ENCODE measurements at places on chromosomes 12 and 14.

- DNase-seq: no peak
These were observed 231.2 kb downstream of the CHST11 start for GRCh38 chr12:104687823-104688573.

GRCh38 chr12:57456737-57457490 is 1.8 kb downstream of the INHBE start:
- DNase-seq: no peak

GRCh38 chr12:82650627-82651337 is 35.9 kb upstream of the TMTC2 start:
- no peak for DNase-seq

DNA sequence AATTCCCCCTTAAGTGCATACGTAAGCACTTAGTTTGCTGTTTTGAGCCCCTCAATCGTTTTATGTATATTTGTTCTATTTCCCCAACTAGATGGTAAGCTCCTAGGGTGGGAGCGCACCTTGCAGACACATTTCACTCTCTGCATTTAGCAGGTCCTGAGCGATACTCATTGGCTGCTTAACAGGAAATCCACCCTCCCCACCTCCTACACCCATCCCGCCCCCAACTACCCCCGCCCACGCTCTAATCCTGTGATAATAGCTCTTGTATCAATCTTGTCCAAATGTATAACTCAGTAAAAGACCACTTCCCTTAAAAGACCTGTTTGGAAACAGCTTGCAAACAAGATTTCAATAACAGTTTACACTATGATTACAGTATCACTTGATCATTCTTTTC is 8.1 kb downstream of the LPAR5 start:
- DNase-seq: no peak

GRCh38 chr12:89831310-89832095 is 122.9 kb upstream of the ATP2B1 start:
- DNase-seq: no peak

DNA sequence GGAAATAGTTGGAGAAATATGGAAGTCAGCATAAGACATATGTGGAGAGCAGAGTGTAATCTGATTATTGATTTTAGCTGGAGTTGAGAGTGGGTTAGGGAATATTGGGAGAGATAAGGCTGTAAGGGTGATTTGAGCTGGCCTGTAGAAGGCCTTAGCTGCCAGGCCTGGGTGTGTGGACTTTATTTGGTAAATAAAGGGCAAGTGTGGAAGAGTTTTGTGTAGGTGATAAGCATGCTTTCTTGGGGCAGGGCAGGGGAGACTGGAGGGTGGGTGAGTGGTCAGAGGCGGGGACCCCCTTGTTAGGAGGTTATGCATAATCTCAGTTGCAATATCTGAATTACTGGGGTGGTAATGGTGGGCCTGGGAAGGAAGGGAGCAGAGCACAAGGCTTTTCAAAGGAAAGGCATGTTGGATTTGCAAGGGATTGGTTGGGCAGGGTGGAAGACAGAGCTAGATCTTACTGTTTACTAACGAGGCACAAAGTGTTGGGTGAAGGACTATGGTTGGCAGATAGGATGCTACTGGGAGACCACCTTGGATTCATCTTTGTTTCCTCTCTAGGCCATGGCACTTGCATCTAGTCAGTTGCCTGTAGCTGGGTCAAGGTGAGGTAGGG is 5.5 kb downstream of the KHNYN start:
- no peak for DNase-seq

DNA sequence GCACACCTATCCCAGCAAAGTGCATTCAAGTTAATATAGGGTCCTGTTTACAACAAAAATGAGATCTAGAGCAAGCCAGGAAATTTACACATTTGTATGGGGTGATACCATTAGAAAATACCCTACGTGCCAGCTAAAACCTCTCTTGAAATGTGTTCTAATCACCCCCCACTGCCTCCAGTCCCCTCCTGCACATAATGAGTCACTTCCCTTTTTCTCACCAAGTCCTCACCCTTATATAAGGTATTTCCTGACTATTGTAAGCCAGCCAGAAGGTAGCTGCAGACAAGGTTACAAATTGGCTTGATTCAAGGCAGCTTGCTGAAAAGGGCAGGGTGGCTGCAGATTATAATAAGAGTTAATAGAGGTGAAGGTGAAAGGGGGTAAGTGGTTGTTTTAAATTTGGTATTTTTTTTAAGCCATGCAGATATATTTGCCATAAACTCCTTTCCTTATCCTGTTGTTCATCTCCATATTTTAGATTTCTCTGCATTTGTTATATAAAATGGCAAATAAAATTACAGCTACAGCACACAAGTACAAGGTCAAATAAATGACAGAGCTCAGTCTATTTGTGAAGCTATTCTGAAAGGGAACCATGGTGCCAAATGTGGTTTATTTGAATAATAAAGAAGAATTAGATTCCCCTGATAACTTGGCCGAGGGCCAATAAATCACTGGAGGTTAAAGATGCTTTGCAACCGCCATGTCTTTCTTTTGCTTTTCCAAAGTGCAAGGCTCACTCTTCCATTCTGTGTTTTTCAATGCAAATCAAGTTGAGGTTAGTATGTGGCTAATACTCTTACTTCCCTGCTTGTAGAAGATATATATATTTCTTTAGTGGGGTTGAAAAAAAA is 385.9 kb downstream of the EGLN3 start:
- peak; percentile 30 for DNase-seq

- peak; percentile 85 for DNase-seq
These were observed 6.4 kb downstream of the SSH1 start for GRCh38 chr12:108850854-108851573.

DNA sequence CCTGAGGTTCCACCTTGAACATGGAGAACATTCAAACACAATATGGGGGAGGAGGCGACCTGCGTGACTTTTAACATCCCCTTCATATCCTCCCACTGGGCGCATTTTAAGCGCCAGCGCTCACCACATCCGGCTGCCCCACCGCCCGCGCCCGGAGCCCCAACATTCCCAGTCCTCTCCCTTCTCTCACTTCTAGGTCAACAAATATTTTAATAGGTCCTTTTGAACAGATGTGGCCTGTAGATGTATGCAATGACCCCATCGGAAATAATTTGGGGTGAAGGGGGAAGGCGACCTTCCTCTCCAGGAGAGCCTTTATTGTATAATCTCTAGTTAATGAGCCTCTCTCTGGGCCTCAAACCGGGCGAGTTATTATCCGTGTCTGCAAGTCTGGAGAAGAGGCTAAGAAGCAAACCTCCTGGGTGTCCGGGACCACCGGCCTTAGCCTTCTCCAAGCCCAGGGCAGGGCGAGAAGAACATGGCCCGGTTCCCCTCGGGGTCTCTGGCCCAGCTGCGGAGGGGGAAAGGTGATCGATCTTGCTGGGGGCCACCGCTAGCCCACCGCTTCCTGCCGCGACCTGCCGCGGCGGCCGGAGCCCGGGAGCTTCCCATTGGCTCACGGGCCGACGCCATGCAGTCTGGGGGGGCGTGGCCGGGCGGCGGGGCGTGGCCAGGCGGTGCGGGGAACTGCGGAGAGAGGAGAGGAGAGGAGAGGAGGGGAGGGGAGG is 83.2 kb upstream of the HMGA2 start:
- peak; percentile 71 for DNase-seq

GRCh38 chr12:54337854-54338650 is 13.1 kb downstream of the COPZ1 start:
- DNase-seq: no peak

DNA sequence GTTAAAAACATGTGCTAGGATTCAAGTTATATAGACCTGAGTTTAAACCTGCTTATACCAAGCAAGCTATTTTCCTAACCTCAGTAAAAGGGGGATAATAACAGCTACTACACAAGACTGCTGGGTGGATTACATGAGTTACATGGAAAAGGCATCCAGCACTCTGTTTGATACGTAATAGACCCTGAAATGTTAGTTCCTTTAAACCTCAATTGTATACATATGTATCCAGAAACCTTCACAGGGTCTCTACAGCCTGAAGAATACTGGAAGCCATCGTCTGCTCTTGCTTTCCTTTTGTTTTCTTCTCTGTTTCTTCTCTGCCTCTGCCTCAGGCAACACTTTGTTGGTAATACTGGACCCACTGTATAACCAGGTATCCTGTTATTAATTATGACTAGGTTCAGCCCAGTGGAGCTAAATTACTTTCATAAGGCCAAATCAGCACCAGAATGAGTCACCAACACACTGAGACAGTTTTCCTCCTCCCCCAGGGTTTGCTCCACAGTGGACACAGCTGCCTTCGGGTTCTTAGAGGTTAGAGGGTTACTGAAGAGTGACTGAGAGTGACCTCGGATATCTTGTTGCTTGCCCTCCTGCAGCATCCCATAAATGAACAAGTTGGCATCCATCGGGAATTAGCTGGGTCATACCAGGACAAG is 127.1 kb downstream of the CAPZA3 start:
- peak; percentile 81 for DNase-seq

GRCh38 chr12:4272424-4273272 is 914 bp upstream of the CCND2 start:
- no peak for DNase-seq

- no peak for DNase-seq
These were observed 30.4 kb downstream of the RTL1 start for GRCh38 chr14:100873096-100873482.

- DNase-seq: peak; percentile 73
These were observed 3.2 kb upstream of the TUBA1C start for GRCh38 chr12:49261721-49262120.

DNA sequence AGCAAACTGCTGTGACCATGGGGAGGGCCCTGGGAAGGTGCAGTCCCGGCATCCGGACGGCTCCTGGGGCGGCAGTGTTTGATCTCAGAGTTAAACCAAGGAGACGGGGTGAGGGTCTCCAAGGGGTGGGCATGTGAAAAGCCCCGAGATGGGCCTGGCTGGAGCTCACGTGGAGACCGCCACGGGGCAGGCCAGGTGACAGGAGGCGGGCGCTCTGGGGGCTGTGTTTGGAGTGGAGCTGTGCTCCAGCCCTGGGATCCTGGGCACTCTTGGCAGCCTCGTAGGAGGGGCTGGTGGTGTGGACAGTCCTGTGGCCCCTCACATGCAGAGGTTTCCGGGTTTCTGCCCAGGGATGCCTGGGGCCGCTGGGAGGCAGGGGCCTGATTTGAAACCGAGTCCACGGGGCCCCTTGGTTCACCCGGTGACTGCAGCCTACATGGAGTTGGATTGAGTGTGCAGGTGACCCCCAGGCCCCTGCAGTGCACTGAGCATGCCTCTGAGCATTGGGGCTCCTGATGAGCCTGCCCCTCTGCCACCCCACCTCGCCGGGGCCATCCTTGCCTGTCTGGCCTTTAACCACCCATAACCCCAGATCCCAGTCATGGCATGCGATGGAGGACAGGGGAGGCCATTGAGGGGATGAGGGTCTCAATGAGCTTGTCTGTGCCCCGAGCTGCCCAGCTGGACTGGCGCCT is 8.4 kb downstream of the KIF26A start:
- DNase-seq: no peak

DNA sequence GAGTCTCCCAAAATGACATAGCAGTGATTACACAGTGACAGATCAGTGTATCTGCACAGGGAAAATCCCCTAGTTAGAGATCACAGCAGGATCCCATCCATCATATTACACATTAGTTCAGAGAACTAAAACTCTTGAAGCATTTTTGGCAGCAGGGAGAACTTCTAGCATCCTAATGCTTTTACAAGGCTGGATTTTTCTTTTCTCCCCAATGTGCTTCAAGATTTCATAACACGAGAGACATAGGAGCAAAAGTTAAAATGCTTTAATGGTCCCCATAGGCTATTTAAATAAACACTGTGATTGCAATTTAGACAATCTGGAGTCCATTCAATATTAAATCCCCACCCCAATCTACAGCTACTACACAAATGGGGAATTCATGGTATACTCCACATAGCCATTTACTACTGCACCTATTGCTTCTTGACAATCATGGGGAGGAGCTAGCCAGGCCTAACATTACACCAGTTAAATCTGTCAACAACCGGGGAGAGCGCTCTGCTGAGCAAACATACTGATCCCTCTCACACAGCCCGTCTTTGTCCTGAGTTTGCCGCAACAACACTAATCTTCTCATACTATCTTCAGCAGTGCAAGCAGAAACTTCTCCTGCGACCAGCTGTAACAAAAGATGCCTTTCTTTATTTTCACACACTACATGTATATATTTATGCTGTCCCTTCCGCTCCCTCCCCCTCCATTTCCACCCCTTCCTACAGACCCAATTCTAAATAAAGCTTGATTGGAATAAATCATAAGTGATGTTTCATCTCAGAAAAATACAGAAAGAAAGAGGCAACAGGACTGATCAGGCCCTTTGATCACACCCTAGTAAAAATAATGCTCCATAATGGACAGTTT is 120.3 kb upstream of the SOX5 start:
- no peak for DNase-seq

DNA sequence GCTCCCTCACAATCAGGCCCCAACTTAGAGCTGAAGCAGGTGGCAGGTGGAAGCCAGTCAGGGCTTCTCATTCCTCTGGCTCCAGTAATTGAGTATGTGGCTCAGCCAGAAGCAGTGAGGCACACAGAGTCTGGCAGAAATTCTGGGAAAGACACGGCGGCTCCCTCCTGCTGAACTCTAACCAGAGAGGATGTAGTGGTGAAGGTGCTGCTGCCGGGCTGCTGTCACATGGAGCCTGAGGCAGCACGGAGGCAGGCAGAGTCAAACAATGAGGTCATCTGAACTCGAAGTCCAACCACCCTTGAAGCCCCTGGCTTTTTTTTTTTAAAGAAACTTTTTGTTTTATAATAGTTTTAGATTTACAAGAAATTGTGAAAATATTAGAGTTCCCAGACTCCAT is 33.4 kb upstream of the SMOC1 start:
- no peak for DNase-seq

DNA sequence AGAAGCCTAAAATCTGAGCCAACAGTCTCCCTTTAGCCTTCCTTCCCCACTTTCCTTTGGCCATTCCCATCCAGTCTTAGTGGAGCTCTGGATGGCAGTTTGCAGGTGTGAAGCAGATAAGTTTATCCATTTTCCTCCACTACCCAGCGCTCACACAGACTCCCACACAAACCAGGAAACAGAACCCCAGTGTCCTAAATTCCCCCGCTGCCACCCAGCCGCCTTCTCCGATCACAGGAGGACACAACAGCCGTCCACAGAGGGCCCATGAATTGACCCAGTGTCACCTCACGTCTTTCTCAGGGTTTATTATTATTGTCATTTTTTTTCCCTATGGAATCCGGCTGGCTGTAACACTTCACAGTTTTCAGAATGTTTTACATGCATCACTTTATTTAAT is 16.4 kb downstream of the CD9 start:
- no peak for DNase-seq

DNA sequence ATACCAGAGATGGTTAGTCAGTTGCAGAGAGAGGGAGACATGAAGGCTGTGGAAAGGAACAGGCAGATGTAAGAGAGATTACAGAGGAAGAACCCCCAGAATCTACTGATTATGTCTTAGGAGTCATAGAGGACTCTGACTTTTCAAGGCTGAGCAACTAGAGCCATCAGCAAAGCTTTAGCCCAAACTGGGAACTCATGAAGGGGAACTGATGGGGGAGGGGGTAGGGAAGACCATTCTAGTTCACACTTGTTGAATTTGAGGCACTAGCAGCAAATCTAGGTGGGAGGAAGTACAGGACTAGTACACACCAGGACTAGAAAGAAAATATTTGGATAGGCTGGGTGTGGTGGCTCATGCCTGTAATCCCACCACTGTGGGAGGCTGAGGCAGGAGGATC is 10.1 kb downstream of the LGALS3 start:
- DNase-seq: no peak
